ENCODE measurements at places on chromosomes 1 and 21.

DNA sequence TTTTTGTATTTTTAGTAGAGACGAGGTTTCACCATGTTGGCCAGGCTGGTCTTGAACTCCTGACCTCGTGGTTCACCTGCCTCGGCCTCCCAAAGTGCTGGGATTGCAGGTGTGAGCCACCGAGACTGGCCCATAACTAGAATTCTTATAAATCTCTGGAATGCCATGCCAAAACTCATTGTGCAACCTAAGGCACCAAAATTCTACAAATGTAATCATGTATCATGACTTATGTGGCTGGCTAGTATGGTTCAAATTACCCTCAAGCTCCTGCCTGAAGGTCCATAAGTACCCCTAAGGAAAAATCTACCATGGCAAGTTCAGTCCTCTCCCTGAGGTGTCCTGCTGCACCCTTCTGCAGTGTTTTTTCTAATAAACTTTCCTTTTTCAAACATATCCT lies 63.8 kb upstream of the CSF1 start:
- DNase-seq, result no peak

GRCh38 chr1:66288048-66288447 lies 245.9 kb upstream of the SGIP1 start:
- no peak for DNase-seq

DNA sequence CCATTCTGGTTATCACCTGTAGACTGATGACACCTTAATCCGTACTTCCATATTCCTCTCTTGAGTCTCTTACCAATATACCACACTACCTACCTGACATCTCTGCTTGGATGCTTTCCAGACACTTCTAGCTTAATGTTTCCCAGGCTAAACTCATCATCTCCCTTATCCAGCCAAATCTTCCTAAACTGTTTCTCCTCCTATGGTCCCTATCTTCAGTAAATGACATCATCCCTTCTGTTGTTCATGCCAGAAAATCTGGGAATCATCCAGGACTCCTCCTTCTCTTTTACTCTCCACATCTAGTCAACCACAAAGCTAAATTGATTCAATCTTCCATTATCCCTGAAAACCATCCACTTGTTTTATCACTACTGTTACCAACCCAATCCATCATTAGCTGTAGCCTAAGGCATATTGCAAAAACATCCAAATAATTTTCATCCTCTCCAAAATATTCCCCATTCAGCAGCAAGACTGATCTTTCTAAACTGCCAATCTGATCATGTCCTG lies 464.1 kb upstream of the BEND5 start:
- no peak for DNase-seq

GRCh38 chr1:211831558-211832323 lies 1.2 kb upstream of the LPGAT1 start:
- DNase-seq, result no peak

DNA sequence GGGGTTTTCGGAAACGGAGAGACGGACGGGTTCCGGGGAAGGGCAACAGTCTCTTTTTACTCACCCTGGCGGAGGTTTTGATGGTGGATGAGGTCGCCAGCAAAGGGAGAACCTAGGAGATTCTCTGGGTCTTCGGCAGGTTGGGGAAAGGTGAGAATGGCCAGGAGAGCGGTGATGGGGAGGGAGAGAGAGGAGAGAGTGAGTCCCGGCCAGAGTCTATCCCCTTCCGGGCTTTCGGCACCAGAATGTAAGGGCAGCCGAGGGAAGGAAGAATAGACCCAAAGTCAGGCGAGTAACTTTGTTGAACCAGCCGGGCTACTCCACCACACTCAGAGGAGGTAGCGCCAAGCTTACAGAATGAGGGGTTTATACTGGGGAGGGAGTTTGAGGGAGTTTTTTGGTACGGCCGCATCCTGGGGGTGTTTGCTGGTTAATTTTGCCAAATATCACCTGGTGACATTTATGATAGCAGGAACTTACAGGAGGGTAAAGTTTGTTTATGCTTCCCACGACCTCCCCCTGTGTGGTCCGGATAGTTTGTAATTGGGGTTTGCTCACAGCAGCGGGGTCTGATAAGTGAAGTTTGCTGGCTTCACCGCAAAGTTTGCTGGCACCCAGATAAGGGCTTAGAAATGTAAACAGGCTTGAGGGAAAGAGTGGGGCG lies 141.1 kb upstream of the ETV3 start:
- DNase-seq, result no peak

All from ACHN (cell line).